ENCODE measurements at places on chromosomes 5 and 9. TPM values are rescaled to one million over a fixed set of nuclear protein-coding genes. Genes with fewer than 3 reads are reported as not detected.

Gene FOXD4L6
- not detected for total RNA-seq

Gene LCN1
- total RNA-seq = not detected

Gene RNF208
- total RNA-seq = 24.8 TPM

Gene NPR2
- 357 TPM for total RNA-seq

Gene PARP8
- total RNA-seq = 11.3 TPM

Gene CD72
- total RNA-seq = 4.9 TPM

Gene ERAP2
- total RNA-seq = not detected

Gene FOXD4L5
- not detected for total RNA-seq

Gene FAM114A2
- 25.8 TPM for total RNA-seq

Gene IL5
- total RNA-seq = not detected

All from glutamatergic neuron (in vitro differentiated cells).